ENCODE measurements at places on chromosomes 11 and 22.

GRCh38 chr11:14022821-14023220 is 60.3 kb downstream of the SPON1 start:
- DNase-seq, result no peak

GRCh38 chr11:76436020-76436419 is 8.8 kb upstream of the EMSY start:
- DNase-seq, result no peak

DNA sequence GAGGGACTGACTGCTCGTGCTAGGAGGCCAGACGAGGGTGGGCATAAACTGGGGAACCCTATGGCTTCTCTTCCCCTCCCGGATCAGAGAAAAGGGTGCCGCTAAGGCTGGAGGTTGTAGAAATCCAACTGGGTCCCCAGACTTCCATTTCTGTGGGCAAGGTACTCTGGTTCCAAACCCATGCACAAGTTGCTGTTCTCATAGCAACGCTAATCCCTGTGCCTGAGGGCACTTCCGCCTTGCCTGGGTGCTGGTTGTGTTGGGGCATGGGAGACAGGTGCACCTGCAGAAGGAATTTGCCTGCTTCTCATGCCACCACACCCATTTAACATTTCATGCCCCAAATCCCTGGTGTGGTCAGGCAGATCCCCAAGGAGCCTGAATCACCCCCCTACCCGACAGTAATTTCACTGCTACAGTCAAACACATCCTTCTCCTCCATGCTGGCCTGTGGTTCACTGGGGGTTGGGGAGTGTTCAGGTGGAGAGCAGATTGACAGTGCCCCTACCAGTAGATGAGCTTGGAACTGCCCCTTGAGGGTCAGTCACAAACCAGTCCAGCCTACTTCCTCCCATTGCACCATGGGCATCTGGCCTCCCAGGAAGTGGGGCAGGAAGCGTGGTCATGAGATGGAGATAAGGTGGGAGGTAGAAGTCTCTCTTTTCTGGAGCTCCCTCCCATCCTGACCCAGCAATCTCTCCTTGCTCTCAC is 1.2 kb downstream of the C2CD2L start:
- peak; percentile 37 for DNase-seq

- no peak for DNase-seq
These were observed 279.7 kb downstream of the TMEM135 start for GRCh38 chr11:87317441-87317840.

DNA sequence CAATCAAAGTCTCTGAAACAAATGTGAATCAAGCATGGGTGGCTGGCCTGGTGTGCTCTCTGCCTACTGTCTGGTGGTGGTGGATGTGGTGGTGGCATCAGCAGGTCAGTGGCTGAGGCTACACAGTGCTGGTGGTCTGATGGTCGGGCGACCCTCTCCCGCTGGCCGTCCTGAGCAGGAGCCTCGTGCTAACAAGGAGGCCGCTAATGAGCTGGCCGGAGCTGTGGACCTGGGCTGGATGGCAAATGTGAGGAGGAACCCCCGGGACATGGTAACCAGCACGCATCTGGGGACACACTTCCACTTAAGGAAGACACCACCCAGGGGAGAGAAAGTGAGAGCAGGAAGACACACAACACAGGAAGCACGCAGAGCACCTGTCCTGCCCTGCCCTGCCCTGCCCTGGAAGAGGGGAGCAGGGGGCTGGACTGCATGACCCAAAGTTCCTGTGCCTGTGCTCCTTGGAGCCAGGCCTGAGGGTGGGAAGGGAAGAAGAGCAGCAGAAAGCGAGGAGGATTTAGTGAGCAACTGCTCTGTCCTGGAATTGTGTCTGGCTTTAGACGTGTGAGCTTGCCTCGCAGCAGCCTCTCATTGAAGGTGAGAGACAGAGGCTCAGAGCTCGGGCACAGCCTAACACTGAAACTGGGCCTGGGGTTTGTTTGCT is 23.7 kb downstream of the SLC37A2 start:
- no peak for DNase-seq

GRCh38 chr11:28447226-28447625 is 339.0 kb downstream of the METTL15 start:
- DNase-seq, result no peak

- no peak for DNase-seq
These were observed 379.5 kb downstream of the ETS1 start for GRCh38 chr11:128207861-128208321.

GRCh38 chr11:62081378-62082291 is 42.2 kb upstream of the INCENP start:
- peak; percentile 29 for DNase-seq

DNA sequence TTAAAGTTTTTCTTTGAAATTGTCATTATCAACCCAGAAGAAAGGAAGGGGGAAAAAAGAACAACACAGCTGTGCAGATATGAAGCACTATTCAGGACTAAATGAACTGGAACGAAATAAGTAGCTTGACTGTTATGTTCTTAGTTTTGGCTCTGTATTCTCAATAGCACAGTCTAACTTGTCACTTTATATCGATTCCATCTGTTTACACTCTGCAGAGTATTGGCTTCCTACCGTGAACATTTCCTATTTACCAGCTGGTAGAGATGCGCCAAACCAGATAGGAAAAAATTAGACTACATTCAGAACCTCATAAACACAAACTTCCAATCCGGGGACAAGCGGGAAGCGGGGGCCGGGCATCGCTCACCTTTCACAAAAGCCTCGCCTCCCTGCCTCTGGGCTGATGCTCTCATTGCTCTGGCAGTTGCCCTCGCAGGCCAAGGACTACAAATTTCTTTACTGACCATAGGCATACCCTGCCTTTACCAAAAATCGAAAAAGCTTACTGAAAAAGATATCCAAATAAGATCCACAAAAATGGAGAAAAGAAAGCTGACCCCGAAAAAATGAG is 66.2 kb downstream of the EFCAB6 start:
- no peak for DNase-seq

GRCh38 chr11:85394283-85394682 is 232.9 kb downstream of the DLG2 start:
- DNase-seq, result no peak

GRCh38 chr11:126072801-126073594 is 10.3 kb upstream of the CDON start:
- DNase-seq, result no peak

DNA sequence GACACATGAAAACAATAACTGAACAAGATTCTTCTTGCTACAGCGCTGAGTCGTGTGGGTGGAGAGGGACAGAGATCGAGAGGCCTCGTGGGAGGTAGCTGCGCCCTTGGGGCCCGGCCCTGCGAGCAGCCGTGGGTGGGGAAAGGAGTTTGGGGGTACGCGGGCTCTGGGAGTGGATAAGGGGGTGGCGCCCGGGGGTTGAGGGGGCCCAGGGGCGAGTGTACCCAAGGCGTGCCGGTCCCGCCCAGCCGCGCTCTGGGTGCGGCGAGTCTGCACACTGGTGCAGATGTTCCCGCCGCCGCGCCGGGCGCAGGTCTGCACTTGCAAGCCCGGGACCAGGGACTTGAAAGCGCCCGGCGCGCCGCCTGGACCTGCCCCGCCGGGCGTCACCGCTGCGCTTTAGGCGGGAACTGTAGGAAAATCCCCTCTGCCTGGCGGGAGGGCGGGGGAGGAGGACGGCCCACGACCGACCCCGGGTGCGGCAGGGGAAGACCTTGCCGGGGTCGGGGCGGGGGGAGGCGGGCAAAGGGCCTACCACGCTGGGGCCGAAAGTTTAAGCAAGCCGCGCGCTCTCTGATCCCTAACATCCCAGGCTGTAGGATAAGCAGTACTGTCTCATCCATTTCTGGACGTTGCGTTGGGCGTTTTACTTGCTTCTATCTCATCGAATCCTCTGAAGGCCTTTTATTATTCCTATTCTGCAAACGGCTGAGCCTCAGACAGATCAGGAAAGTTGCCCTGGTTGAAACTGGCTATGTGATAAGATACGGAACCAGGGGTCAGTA is 1.4 kb upstream of the KREMEN1 start:
- no peak for DNase-seq

- DNase-seq, result peak; percentile 47
These were observed 480 bp downstream of the PLEKHA7 start for GRCh38 chr11:17013548-17014320.

DNA sequence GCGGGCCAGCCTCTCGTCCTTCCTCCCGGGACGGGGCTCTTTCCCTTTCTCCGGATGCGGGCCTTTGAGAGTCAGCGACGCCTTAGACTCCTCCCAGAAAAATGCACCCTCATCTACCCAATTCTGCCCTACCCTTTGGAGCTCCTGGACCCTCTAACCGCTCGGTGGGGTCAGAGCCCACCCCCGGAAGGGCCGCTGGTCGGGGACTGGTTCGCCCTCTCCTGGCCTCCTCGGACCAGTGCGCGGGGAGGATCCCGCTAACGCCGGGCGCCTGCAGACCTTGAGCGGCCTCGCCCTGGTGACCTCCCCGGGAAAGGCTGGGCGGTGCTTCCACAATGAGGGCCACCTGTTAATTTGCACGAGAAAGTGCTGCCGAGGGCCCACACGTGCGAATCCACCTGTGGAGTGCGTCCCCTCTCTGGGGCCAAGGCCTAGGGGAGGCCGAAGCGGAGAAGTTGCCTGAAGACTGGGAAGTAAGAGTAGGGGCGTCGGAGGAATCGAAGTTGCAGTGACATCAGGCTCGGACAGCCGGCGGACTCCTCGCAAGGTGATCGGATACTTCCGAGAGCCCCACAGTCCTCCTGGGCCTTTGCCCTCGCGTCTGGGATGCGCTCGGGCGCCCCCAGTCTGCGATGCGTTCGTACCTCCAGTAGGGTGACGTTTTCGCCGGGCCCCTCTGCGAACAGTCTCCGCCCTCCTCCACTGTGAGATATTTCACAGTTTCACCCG is 61.5 kb downstream of the ENDOD1 start:
- DNase-seq, result peak; percentile 76

- no peak for DNase-seq
These were observed 39.7 kb downstream of the DKK3 start for GRCh38 chr11:11968511-11969280.

GRCh38 chr11:123431619-123432018 is 1.6 kb downstream of the GRAMD1B start:
- no peak for DNase-seq

DNA sequence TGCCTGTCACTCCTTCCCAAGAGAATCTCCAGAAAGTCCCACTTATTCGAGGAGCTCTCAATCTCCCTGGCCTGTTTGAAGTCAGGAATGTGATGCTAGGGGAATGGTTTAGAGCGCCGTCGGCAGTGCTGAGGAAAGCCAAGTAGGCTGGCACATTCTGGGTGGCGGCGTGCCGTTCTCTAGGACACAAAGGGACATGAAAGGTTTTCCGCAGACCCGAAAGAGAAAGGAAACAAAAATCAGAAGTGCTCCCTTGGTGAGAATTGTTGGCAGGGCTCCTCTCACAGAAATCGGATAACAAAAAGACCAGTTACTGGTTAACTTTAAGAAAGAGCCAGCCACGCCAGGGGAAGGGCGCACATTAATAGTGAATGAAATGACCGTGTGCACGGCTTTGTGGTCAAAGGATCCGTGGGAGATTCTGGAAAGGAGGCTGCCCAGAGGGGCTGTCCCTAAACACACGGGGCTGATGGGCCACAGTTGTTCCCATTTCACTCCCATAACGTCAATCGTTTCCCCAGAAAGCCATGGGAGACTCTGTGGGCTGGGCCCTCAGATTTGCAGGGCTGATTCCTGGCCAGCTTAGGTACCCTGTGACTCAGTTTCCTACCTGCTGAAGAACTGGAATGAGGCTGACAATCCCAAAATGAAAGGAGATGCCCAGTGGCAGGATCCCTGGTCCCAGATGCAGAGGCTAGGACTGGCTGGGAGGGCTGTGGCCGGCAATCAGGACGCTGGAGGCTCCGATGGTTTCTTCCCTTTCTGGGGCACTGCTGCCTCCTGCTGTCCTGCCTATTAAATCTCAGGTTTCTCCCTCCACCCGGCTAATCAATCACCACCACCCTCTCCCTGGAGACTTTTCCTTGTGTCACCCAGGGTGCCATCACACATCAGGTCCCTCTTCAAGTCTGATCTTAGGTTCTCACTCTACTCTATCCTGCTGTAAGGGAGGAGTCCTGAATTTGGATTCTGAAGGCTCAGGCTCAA is 82.3 kb downstream of the RCN1 start:
- peak; percentile 21 for DNase-seq

DNA sequence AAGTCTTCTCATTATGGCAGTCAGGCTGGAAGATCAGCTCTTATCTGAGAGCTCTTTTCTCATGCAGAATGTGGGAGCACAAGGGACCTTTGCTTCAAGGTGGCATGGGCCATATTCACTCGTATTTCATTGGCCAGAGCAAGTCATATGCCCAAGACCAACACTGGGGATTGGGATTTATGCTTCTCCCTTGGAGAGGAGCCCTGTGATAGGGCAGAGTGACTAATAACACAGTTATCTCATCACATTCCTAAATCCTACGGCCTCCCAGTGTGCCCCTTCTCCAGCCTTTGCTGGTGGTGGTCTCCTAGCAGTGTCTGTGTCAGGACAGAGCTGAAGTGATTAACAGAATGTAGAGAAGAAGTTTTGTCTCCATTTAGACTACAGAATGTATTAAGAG is 48.6 kb downstream of the SYT9 start:
- DNase-seq, result no peak

DNA sequence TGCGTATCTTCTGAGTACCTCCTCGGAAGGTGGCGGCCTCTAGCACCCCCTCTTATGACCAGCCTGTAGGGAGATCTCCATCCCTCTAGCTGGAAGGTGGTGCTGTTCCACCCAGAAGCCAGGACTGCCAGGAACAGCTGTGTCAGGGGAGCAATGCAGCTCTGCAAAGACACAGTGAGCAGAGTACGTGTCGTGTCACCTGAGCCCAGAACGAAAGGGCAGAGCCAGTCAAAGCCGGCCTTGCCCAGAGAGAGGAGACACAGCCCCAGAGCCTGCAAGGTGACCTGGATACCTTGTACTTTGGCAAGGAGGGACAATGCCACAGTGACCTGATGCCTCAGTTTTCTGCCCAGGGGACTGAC is 18.7 kb upstream of the IGSF9B start:
- no peak for DNase-seq

DNA sequence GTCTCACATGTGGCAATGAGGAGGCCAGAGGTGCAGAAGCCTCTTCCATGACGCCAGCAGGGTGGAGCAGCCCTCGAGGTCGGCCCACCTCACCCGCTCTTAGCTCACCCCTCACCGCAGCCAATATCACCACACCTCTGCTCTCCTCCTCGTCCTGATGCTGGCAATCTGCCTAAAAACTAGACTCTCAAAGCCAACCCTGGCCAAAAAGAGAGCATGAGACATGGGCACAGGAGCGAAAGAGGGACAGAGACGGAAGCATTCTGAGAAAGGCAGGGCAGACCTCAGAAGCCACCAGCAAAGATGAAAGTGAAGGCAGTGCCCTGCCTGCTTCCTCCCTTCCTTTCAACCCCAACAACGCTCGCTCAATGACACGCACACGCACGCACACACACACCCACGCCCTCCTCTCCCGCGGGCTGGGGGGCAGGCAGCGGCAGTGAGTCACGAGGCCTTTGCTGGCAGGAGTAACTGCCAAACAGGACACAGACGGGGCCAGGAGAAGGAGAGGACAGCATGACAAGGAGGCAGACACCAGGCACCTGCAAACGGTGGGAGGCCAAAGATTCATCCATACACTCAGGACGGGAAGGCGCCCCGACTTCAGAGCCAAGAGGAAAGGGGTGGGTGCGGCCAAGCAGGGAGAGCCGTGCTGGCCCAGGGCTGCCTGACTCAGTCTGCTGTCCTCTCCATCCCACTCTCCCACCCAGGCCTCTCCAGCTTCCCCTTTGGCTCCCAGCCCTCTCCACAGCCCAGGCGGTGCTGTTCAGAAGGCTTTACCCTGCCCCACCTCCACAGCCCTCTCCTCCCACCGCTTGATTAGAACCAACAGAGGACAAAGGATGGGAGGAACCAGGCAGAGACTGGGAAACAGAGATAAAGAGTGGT is 11.4 kb downstream of the IGSF9B start:
- DNase-seq, result no peak

GRCh38 chr22:31628362-31628761 is 33.7 kb downstream of the PISD start:
- DNase-seq, result no peak
